Keratinocyte (primary cell): ENCODE measurements at places on chromosomes 2 and 18. TPM values are rescaled to one million over a fixed set of nuclear protein-coding genes. Genes with fewer than 3 reads are reported as not detected.

DNA sequence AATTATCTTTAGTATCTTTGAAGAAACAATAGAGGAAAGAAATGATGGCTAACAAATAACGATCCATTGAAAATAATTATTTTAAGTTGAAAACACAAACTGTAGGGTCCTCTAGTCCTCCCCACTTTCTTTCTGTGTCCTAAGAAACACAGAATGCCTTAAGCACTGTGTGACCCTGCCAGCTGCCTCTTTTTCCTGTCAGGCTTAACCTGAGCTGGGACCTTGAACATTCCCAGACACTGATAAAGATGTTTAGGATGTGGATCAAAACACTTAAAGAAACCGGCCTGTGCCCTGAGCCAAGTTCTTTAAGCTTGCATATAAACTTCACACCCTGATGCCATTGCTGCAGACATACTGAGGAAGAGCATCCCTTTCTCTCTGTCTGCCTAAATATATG lies 755.4 kb upstream of the VRK2 start:
- no peak for DNase-seq

GRCh38 chr2:233650981-233651380 lies 14.7 kb downstream of the UGT1A10 start:
- no peak for DNase-seq

- peak; percentile 28 for DNase-seq
Observed at GRCh38 chr2:27799646-27800010, 28.1 kb downstream of the MRPL33 start.

GRCh38 chr2:215994911-215995310 lies 18.4 kb downstream of the MREG start:
- DNase-seq, result no peak

- no peak for DNase-seq
Observed at GRCh38 chr2:197263077-197263476, 47.5 kb downstream of the ANKRD44 start.

GRCh38 chr18:21040466-21040865 lies 71.1 kb downstream of the ROCK1 start:
- no peak for DNase-seq

DNA sequence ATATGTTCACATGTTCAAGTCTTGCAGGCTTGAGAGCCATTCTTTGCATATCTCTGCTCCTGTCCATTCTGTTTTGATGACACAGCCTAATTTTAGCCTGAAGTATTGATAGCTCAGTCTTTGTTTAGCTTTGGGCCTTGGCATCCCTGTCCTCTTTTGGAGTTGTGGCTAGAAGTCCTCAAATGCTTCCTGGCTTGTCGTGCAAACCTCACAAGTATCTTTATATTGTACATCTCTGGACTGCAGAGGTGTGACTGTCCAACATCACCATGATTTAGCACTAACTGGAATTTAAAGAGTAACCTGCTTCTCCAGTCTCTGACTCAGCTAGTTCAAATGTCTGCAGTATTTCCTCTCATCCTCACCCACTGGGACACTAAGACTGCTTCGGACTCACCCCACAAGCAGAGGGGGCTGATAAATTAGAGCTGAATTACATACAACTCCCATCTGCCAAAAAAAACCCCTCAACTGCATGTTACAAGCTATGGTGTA lies 11.7 kb downstream of the PFN4 start:
- no peak for DNase-seq

- DNase-seq, result no peak
Observed at GRCh38 chr18:9135912-9136314, 668 bp upstream of the ANKRD12 start.

GRCh38 chr18:62732617-62733016 lies 17.3 kb downstream of the PHLPP1 start:
- no peak for DNase-seq

DNA sequence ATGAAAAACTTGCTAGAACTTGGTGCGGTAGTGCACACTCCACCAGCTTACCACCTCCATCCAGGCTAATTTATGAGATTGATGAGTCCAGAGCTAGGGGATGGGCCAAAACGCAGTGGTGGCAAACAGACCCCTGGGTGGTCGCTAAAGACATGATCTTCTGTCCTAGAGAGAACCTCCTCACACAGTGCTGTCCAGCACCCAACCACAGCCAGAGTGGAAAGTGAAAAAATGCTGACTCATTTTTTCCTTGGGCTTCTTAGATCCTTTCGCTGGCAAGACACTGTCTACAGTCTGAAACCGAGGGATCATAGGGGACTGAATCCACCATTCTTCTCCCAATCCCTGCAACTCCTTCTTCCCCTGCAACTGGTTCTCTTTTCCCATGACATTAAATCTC lies 4.1 kb downstream of the ANTXR1 start:
- no peak for DNase-seq

- no peak for DNase-seq
Observed at GRCh38 chr2:13401312-13401711, 684.6 kb downstream of the TRIB2 start.

DNA sequence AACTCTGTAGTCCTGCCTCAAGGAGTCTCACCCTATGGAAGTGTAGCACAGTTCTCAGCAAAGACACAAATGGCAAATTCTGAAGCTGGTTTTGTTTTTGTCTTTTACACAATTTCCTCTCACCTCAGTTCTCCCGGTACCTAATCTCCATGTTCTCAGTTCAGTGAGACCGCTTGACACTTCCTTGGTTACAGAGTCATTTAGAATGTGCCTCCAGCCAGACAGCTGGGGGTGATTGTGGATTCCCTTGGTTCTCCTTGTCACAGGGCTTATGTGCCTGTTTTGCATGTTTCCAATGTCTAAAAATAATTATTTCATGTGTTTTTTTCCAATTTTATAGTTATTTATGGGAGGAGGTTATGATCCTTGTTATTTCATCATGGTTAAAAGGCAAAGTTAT lies 379.5 kb upstream of the MAP2 start:
- DNase-seq, result no peak

GRCh38 chr2:106140913-106141312 lies 53.2 kb downstream of the UXS1 start:
- DNase-seq, result no peak

DNA sequence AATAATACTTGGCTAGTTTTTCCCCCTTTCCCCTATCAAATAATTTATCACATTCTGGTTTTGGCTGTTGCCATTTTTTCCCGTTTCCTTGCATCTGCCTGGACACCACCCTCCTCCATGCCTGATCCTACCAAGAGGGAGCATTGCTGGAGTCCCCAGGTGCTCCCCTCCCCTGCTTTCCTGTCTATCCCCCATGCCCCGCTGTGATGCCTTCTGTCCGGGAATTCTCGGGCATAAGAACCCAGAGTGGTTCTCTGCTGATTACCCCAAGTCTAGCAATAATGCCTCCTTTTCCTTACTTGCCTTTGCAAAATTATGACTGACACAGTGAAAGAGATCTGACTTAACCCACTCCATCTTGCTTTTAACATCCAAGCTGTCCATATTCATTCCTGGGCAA lies 248.0 kb upstream of the PXDN start:
- no peak for DNase-seq

- DNase-seq, result peak; percentile 5
Observed at GRCh38 chr18:39172695-39173421, 1607.3 kb upstream of the CELF4 start.

GRCh38 chr2:71465356-71465755 lies 12.0 kb downstream of the DYSF start:
- no peak for DNase-seq

DNA sequence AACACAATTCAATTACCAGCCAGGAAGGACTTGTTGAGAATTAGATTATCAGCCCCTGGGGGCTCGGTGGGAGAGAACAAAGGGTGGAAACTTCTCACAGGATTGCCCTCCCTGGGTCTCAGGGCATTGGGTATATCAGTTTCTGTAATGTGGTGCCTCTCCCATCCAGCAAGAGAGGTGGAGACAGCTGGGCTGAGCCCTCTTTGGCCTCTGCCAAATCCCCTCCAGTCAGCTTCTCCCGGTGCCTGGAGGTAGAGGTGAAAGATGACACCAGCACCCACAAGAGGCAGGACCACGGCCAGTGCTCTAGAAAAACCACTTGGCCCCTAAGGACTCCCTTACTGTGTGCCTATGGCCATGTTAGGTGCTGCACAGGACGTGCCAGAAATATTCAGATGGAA lies 179.7 kb downstream of the HAUS1 start:
- no peak for DNase-seq

DNA sequence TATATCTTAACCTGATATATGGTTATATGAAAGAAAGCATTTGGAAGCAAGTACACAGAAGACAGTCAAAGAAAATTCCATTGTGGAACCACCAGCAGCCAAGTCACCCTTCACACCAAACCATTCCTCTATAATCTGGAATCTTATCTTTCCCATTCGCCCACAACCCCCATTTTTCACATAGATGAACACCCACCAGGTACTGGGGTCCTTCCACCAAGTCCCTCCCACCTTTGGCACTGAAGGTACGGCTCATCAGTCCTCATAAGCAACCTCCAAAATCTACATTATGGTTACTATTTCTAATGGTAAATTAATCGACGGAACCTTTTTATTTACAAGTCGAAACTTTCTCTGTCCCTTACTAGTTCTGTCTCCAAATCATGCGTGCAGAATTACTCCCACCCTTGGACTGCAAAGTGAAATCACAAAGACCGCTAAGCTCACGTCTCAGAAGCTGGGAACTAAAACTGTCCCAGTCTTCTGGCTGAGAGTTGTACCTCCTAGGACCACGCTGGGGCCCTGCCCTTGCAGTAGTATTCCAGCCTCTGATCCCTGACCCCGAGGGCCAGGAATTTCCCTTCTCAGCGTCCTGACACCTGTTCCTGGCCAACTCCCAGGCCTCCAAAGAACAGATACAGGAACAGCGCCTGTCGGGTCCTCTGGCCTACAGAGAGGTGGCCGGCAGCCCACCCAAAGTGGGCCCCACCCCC lies 702 bp downstream of the OLA1 start:
- DNase-seq, result no peak

DNA sequence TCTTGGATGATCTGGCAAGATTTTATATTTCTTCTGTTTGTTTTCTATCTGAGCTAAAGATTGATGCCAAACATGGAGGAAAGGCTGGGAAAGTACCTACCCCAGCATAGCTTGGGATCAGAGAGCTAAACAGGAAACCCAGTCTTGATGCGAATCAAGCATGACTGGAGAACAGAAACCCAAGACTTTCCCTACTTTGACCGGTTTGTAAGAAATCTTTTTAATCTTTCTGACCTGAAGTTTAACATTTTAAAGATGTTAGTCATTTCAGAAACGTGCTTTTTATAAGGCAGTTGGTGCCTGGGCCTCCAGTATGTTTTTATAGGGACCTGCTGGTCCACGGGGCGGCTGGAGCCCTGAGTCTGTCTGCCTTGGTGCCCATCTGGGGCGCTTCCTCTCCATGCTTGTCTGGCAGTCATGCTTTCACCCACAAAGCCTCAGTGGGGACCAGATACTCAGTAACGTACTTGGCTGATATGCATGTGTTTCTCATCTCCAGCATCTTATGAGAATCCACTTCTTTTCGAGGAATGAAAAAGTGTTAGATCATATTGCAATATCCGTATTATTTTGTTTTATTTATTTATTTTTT lies 266.5 kb downstream of the PTGR3 start:
- no peak for DNase-seq

GRCh38 chr2:117858892-117859531 lies 44.5 kb downstream of the DDX18 start:
- DNase-seq, result no peak

GRCh38 chr2:118350621-118351020 lies 262.4 kb downstream of the INSIG2 start:
- DNase-seq, result no peak

GRCh38 chr2:136305517-136306192 lies 187.7 kb upstream of the CXCR4 start:
- no peak for DNase-seq

DNA sequence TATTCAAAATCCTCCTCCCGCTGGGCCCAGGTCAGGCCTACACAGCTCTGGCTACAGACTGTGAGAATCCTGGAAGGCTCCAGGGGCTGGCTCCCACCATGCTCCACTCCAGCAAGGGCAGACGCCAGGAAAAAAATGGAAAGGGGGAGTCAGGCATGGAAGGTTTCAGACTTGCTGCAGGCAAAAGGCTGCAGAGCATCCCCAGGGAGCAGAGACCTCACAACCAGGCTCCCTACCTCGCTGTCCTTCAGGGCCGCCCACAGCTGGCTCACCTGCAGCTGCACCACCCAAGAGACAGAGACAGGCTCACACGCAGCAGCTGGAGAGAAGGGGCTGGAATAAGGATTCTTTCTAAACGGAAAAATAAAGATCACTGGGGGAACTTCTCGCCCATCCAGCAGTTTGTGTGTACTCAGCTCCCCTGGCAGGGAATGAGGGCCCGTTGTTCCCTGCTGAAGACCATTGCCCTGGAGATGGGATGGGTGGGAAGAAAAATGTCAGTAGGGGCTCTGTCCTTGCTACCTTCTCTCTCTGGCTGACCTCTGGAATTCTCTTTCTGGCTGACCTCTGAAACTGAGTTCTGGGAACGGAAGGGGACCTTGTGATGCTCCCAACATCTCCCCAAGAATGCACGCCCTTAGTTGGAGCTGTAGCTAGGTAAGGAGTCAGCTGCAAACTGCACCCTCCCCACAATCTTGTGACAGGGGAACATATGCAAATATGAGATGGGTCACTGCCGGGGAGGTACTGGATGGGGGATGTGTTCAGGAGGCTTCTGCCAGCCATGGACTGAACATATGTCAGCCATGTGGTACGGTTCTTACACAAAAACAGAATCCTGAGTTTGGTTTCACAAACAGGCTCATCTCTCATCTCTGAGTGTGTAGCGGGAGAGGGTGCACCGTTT lies 34.5 kb downstream of the BCL2 start:
- no peak for DNase-seq

DNA sequence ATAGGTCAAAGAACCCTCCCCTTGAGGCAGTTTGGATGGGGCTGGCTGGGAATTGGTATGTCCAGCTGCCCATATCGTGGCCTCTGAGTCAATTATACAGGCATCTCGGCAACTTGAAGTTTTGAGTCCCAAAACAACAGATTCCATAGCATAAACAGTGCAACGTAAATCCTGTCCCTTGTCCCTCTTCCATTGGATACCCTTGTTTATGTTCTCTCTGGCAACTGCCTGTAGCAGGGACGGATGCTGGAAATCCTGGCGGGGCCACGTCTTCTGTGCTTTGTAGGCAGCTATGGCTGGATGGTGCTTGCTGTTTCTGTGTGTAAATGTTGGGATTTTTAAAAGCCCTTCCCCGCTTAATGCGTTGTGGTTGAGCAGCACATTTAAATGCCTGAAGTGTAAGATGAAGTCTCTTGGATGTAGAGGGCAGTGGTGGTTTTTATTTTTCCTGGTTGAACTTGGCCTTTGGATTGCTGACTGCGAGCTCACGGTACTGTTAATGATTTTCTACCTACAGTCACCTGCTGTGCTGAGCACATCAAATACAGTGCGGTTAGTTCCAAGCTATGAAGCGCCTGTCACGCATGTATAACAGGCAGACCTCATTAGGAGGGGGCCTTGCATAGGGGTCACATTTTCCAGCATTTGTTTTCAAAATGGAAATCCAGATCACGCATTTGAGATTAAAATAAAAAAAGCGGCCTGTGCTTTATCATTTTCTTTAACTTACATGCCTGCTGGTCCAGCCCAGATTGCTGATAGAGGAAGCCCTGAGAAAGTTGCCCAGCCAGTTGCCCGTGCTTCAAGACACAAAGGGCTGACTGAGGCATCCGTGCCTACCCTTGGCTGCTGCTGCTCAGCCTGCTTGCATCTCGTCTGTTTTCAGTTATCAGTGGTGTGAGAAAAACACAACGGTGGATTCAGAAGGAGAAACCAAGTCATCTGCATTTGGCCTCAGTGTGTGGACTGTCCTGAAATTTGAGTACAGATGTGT lies 84.7 kb downstream of the NEDD4L start:
- no peak for DNase-seq

ITPRIPL1 gene
- 0.28 to 0.66 TPM (median 0.58 TPM) in 3 replicates for polyA plus RNA-seq

SLC8A1 gene
- 0.61 to 3.2 TPM (median 2.7 TPM) in 3 replicates for polyA plus RNA-seq

SLC16A14 gene
- polyA plus RNA-seq, result 0.34 to 0.97 TPM (median 0.67 TPM) in 3 replicates

RAB31 gene
- polyA plus RNA-seq, result 40.4 to 53.9 TPM (median 47.0 TPM) in 3 replicates

FOXD4L1 gene
- 0.05 to 0.09 TPM (median 0.08 TPM) in 3 replicates for polyA plus RNA-seq

MPPE1 gene
- 14.4 to 25.0 TPM (median 21.0 TPM) in 3 replicates for polyA plus RNA-seq

DSC1 gene
- 3.1 to 25.1 TPM (median 11.2 TPM) in 3 replicates for polyA plus RNA-seq

HOXD11 gene
- 0.08 TPM in 1 of 3 replicates, not detected in the others for polyA plus RNA-seq

HOXD10 gene
- not detected in 3 replicates for polyA plus RNA-seq
